Gastrocnemius medialis (tissue), 4 donors: ENCODE measurements at places on chromosomes 7 and 10. TPM values are rescaled to one million over a fixed set of nuclear protein-coding genes. Genes with fewer than 3 reads are reported as not detected.

PPP1R17 gene
- not detected for total RNA-seq

OPN1SW gene
- not detected for total RNA-seq

SEMA3E gene
- total RNA-seq = 0.32 TPM

TRIM4 gene
- 8.1 TPM for total RNA-seq

CDK14 gene
- total RNA-seq = 8.6 TPM

OR2A5 gene
- not detected for total RNA-seq

PPIF gene
- total RNA-seq = 39.1 TPM

TUBAL3 gene
- total RNA-seq = not detected

LDB3 gene
- total RNA-seq = 305 TPM

CARD11 gene
- total RNA-seq = not detected

CADPS2 gene
- 2.7 TPM for total RNA-seq

CTAGE15 gene
- not detected for total RNA-seq

PIK3AP1 gene
- total RNA-seq = 2.4 TPM

IFIT2 gene
- total RNA-seq = 0.41 TPM

ODAD2 gene
- not detected for total RNA-seq

AP5Z1 gene
- total RNA-seq = 11.2 TPM

ARHGEF35 gene
- total RNA-seq = 0.15 TPM

KEL gene
- total RNA-seq = not detected

LRIT1 gene
- total RNA-seq = not detected

STMP1 gene
- 11.7 TPM for total RNA-seq

AKR1D1 gene
- 0.20 TPM for total RNA-seq

NAT16 gene
- not detected for total RNA-seq

DGKI gene
- total RNA-seq = 1.8 TPM

UCN3 gene
- total RNA-seq = not detected

TFR2 gene
- 1.3 TPM for total RNA-seq

GPR15LG gene
- total RNA-seq = not detected

ALOX5 gene
- 4.0 TPM for total RNA-seq

INSYN2A gene
- total RNA-seq = not detected

FLNC gene
- 4,398 TPM for total RNA-seq

INHBA gene
- total RNA-seq = 0.62 TPM

GSTO2 gene
- total RNA-seq = not detected

HYAL4 gene
- total RNA-seq = 11.0 TPM
